DMS79 treated with DMSO at 0.1 percent for 48 hours (cell line): ENCODE measurements at places on chromosomes 1 and 21.

DNA sequence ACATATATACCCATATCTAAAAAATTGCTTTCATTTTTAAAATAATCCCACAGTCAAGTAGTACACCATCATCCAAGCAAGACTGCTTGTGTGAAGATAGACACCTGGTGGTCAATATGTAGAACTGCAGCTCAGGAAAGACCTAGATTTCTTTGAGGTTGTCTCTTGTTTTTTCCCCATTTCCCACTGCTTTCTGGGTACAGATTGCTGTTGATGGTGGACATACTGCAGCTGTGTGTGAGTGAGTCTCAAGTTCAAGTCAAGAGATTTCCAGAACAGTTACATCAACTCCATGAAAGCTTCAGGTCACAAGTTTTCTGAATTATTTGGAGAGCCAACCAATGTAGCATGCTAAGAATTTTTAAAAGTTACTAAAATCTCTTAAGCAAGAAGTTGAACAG is 306.4 kb downstream of the DUSP10 start:
- DNase-seq: peak; percentile 14

DNA sequence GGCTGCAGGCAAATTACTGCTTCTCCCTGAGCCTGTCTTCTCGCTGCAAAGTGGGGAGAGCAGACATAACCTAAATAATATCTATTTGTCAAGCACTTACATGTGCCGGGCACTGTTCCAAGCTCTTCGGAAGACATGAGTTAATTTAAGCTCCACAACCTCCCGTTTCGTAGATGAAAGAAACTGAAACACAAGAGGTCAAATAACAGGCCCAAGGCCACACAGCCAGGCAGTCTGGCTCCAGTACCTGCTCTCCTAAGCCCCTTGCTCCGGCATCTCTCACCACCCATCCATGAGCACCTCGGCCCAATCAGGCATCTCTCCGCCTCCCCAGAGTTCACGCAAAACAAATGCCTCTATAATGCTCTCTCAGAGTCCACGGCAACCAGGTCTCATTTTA is 65.4 kb downstream of the TAS1R2 start:
- peak; percentile 36 for DNase-seq

DNA sequence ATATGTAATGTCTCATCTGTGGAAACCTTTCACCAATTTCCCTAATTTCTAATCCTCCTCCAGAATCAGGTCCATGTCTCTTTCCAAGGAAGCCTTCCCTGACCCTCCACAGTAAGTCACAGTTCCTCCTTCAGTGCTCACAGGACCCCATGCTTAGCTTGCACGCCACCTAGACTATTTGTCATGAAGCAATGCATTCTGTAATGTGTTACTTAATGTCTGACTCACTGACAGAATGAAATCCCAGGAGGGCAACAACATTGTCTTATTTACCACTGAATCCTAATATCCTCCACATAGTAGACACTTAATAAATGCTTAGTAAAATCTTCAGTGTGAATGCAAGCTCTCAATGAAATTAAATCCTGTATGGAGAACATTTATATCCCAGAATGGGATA is 245.9 kb upstream of the PLD5 start:
- no peak for DNase-seq

GRCh38 chr21:46357335-46357604 is 33.3 kb downstream of the PCNT start:
- no peak for DNase-seq

DNA sequence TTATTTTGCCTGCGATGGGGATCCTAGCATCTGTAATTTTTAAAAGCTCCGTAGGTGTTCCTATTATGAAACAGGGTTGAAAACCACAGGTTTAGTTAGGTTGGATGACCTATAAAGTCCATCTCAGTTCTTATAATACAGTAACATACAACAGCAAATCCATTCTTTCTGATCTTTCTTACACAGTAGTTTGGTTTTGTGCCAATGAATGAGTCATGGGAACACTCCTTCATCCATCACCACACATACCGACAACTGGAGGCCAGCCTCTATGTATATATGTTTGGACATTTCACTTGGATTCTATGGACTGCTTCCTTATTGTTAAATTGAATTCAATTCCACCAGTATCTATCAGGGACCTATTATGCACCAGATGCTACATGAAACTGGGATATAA is 118.4 kb upstream of the L1TD1 start:
- DNase-seq: no peak

DNA sequence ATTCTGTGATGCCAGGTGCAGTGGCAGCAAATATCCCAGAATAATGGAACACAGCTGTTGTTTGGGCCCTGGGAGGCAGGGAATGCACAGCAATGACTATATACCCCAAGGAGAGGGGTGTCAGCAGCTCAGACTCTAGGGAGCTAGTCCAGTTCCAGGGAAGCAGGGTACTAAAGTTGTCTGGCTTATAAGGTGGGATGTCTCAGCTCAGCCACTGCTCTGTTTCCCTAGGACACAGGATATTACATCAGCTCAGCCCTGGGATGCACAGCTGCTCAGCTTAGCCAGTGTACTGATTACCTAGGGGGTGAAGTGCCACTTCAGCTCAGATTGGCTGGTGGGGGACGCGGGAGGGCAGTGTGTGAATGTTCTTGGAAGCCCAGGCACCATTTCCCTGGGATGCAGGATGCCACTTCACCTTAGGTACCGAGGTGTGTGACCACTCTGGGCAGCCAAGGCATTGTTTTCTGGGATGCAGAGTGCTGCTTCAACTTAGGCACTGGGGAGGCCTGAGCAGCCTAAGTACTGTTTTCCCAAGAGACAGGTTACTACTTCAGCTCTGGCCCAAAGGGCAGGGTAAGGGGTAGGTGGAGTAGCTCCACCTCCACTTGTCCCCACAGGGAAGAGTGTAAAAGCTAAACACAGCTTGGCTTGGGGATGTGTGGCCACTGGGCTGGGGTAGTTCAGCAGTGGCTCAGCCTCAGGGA is 59.4 kb downstream of the DIPK1A start:
- DNase-seq: peak; percentile 19
